ENCODE measurements at places on chromosomes 4 and X.

GRCh38 chrX:8741981-8742380 lies 10.0 kb upstream of the ANOS1 start:
- DNase-seq = no peak

- DNase-seq = no peak
Measured at GRCh38 chrX:5194806-5195205, 1033.9 kb downstream of the NLGN4X start.

DNA sequence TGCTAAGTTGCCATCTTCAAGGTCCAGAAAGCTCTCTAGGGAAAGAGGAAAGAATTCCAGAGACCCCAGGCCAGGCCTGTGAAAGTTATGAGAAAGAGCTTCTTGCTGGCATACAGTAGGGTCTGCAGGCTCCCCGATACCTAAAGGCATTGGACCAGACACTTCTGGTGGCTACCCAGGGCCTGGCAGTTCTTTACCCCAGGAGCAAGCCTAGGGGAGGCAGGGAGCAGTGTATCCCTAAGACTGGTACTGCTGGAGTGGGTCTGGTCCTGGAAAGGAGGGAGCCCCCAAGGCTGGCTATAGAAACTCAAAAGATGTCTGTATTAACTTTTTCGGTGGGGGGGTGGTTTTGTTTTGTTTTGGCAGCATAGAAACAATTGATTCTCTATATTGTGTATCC lies 19.8 kb upstream of the FAM193A start:
- no peak for DNase-seq

- no peak for DNase-seq
Measured at GRCh38 chr4:113844369-113844768, 82.8 kb upstream of the CAMK2D start.

DNA sequence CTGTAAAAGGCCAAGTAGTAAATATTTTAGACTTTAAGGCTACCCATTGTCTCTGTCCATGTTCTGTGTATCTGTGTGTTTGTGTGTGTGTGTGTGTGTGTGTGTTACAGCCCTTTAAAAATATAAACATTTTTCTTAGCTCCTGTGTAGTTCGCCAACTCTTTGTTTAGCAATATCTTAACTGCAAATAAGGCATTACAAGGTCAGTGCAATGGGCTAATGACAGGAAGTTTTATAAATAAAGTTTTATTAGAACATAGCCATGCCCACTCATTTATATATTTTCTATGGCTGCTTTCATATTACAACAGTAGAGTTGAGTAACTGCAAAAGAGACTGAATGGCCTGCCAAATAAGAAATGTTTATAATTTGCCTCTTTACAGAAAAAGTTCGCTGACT lies 5.9 kb upstream of the SLC7A11 start:
- no peak for DNase-seq

- DNase-seq = no peak
Measured at GRCh38 chrX:115233497-115234455, at the start of gene LRCH2. LRCH2 (minus strand) TSS chrX:115234096; CDS start chrX:115234041, 55 bp downstream.

DNA sequence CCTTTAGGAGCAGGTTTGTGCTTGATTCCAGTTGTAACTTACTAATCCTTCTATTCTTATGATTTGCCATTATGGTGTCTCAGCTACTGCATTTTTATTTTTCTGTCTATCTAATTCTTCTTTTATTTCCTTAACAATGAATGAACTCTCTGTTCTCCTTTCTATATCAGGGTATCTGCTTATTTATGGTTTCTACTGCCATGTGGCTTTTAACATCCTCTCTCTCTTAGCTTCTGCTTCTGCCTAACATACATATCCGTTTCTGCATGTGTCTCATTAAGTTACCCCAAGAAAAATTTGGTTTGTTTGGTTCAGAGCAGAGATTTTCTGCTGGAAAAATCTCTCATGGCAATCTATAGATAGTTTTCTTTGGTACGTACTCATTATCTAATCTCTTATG lies 614.4 kb downstream of the RPA4 start:
- no peak for DNase-seq

DNA sequence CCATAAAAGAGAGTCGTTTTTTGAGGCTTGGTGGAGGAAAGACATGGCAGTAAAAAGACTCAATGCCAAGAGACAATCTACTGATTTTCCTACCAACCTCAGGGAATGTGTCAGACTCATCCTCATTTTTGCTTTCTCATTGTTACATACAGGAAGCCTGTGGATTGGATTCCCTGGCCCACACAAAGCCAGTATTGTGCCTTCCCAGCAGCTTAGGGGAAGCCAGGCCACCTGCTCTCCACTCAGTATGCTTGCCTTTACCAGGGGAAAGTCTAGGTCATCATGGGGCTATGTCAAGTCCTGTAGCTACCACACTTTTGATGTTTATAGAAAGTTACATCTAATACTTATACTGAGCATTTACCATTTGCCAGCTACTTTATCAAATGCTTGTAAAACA lies 11.0 kb downstream of the BMX start:
- DNase-seq = no peak

DNA sequence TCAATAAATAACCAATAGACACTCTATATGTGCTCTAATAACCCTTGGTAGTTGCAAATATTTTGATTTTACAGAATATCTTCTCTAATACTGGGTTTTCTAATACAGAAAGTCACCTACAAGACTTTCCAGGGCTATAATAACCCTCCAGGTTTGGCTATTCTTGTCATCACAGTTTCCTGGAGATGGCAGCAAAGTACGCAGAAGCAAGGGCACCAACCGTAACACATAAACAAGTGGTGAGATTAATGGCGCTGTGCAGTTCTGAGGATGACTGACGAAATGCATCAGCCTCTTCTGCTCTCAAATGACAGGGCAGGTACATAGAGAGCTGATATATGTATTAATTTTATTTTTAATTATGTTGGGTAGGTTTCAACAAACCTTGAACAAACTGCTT lies 122.4 kb downstream of the C4orf33 start:
- DNase-seq = no peak

Measured in stimulated activated CD4-positive, alpha-beta T cell treated with anti-CD3 and anti-CD28 coated beads, TNF-alpha, amount 100 ng/mL, for 4 hours (primary cell).